Myometrial cell (primary cell): ENCODE measurements at places on chromosomes 1 and 21. TPM values are rescaled to one million over a fixed set of nuclear protein-coding genes. Genes with fewer than 3 reads are reported as not detected.

The OPTC gene
- total RNA-seq = not detected in 2 replicates

The LYPD8 gene
- not detected in 2 replicates for total RNA-seq

The FYB2 gene
- not detected in 2 replicates for total RNA-seq

The MAP3K21 gene
- 0.29 and 0.35 TPM in 2 replicates for total RNA-seq

The NEXN gene
- 2.9 and 5.3 TPM in 2 replicates for total RNA-seq

The AK2 gene
- total RNA-seq = 165 and 166 TPM in 2 replicates

The AGMAT gene
- 4.3 and 9.7 TPM in 2 replicates for total RNA-seq

The CD48 gene
- not detected in 2 replicates for total RNA-seq

The JUN gene
- total RNA-seq = 36.0 and 39.3 TPM in 2 replicates

The KIF21B gene
- 1.4 and 1.8 TPM in 2 replicates for total RNA-seq

The SMPDL3B gene
- not detected in 2 replicates for total RNA-seq

The PKP1 gene
- total RNA-seq = not detected in 2 replicates

The CDC42BPA gene
- total RNA-seq = 23.9 and 26.4 TPM in 2 replicates

The PDZK1 gene
- total RNA-seq = 0.53 and 2.0 TPM in 2 replicates

The IQGAP3 gene
- 24.8 and 29.4 TPM in 2 replicates for total RNA-seq

The ZSWIM5 gene
- 0.29 TPM in 1 of 2 replicates, not detected in the other for total RNA-seq

The KCNE2 gene
- not detected in 2 replicates for total RNA-seq

The CHIT1 gene
- total RNA-seq = not detected in 2 replicates

The FCGR2B gene
- not detected in 2 replicates for total RNA-seq

The CELA3A gene
- total RNA-seq = not detected in 2 replicates

The CDK18 gene
- 0.29 and 1.2 TPM in 2 replicates for total RNA-seq

The INSRR gene
- not detected in 2 replicates for total RNA-seq

The FCMR gene
- 1.2 TPM in 1 of 2 replicates, not detected in the other for total RNA-seq

The NDC1 gene
- 30.7 and 32.0 TPM in 2 replicates for total RNA-seq

The MECR gene
- 25.0 and 42.4 TPM in 2 replicates for total RNA-seq

The RABIF gene
- 3.7 and 5.0 TPM in 2 replicates for total RNA-seq

The PSMB4 gene
- total RNA-seq = 401 and 482 TPM in 2 replicates

The DPM3 gene
- total RNA-seq = 218 and 219 TPM in 2 replicates

The DIO1 gene
- total RNA-seq = not detected in 2 replicates

The LYST gene
- 5.8 and 15.8 TPM in 2 replicates for total RNA-seq

The IL20 gene
- not detected in 2 replicates for total RNA-seq

The F5 gene
- total RNA-seq = not detected in 2 replicates

The DNM3 gene
- 0.53 TPM in 1 of 2 replicates, not detected in the other for total RNA-seq

The AMY1B gene
- total RNA-seq = not detected in 2 replicates
